ENCODE measurements at places on chromosomes 12 and 14. TPM values are rescaled to one million over a fixed set of nuclear protein-coding genes. Genes with fewer than 3 reads are reported as not detected.

GRCh38 chr14:79483477-79484388 is 727.6 kb downstream of the DIO2 start:
- no peaks in the 10 kb centered on the region for H3K36me3 ChIP-seq
- H3K4me1 ChIP-seq = no peaks in the 10 kb centered on the region
- no peaks in the 10 kb centered on the region for H3K27me3 ChIP-seq

DNA sequence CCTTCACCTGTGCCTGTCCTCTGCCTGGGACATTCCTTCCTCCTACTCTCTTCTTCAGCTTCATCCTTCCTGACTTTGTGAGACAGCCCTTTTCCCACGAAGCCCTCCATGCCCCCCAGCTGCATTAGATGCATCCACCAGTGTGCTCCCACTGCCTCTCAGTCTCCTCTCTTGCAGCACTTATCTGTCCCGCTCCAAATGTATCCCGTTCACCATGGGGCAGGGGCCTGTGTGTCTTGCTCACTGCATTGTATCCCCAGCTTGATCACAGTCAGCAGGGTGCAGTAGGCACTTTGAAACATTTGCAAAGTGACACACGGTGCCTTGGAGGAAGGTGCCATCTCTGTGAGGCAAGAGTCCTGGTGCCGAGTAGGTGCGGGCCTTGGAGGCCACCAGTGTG is 104.0 kb downstream of the SLC25A47 start:
- no peak overlapping the region for H3K4me3 ChIP-seq
- H3K36me3 ChIP-seq = no peaks in the 10 kb centered on the region
- peaks cover 19% of the 10 kb centered on the region for H3K4me1 ChIP-seq
- no peaks in the 10 kb centered on the region for H3K27me3 ChIP-seq

The POTEM gene
- total RNA-seq = not detected

- peaks cover 7% of the 10 kb centered on the region for H3K4me1 ChIP-seq
- DNase-seq = no peak
- no peak overlapping the region for H3K27ac ChIP-seq
- H3K4me3 ChIP-seq = no peak overlapping the region
- H3K27me3 ChIP-seq = peaks cover 10% of the 10 kb centered on the region
Observed at GRCh38 chr14:66395300-66395699, 90.9 kb upstream of the CCDC196 start.

GRCh38 chr12:66538970-66539369 is 139.9 kb downstream of the GRIP1 start:
- no peak overlapping the region for H3K4me3 ChIP-seq
- H3K27ac ChIP-seq = no peak overlapping the region
- H3K4me1 ChIP-seq = no peaks in the 10 kb centered on the region
- DNase-seq = no peak
- H3K27me3 ChIP-seq = no peaks in the 10 kb centered on the region

GRCh38 chr14:81269100-81269978 is 48.6 kb upstream of the GTF2A1 start:
- H3K36me3 ChIP-seq = no peaks in the 10 kb centered on the region
- H3K4me1 ChIP-seq = no peaks in the 10 kb centered on the region
- H3K27ac ChIP-seq = no peak overlapping the region
- no peak for DNase-seq

GRCh38 chr12:17642340-17642650 is 447.7 kb downstream of the RERGL start:
- no peaks in the 10 kb centered on the region for H3K27me3 ChIP-seq
- H3K4me1 ChIP-seq = no peaks in the 10 kb centered on the region
- DNase-seq = no peak
- no peak overlapping the region for H3K4me3 ChIP-seq

- H3K36me3 ChIP-seq = no peaks in the 10 kb centered on the region
- H3K27ac ChIP-seq = no peak overlapping the region
- peaks cover 27% of the 10 kb centered on the region for H3K4me1 ChIP-seq
- H3K4me3 ChIP-seq = no peak overlapping the region
- DNase-seq = no peak
- H3K27me3 ChIP-seq = no peaks in the 10 kb centered on the region
Observed at GRCh38 chr12:29238822-29239291, 89.8 kb downstream of the FAR2 start.

DNA sequence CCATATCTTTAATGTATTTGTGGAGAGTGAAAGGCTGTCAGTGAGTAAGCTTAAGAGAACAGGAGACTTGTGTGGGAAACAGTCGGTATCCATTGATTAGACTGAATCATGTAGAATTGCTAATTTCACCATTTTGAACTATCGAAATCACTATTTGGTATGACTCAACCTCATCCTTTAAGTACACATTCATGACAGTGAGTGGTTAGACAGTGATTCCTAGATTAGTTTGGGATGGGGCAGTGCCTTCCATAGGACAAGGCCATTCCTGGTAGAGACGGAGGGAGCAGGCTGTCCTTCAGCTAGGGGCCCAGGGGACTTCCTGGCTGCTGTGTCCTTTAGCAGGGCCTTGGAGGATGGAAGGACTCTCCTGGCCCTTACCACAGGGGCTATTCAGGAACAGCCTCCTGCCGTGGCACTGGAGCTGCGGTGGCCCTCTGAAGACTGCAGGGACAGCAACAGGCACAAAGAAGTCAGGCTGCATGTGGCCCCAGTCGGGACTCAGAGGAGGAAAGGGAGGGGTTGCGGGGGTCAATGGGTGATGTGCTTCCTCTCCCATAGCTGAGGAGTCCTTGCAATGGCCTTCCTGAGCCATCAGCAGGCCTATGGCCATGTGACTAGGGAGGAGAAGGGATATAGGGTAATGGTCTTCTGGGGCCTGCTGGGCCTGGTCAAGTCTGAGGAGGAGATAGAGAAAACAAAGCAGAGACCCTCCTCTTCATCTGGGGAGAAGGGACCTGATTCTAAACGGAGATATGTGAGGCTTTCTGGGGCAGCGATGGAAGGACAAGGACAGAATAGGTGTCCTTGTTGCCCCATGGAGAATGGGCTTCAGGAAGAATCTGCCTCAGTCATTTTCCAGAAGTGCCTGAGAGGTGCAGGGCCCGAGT is 11.2 kb downstream of the SERPINA1 start:
- H3K27ac ChIP-seq = no peak overlapping the region
- H3K36me3 ChIP-seq = no peaks in the 10 kb centered on the region
- no peak overlapping the region for H3K4me3 ChIP-seq
- no peak for DNase-seq

Data from natural killer cell treated with Interleukin-12 subunit alpha and Interleukin-12 subunit beta and Interleukin-15 and Interleukin-18, amount 100 ng/mL, for 72 hours (primary cell).